ENCODE measurements at places on chromosomes 13 and 19.

- no peak for DNase-seq
Measured at GRCh38 chr19:50239921-50240590, 36.6 kb downstream of the MYH14 start.

DNA sequence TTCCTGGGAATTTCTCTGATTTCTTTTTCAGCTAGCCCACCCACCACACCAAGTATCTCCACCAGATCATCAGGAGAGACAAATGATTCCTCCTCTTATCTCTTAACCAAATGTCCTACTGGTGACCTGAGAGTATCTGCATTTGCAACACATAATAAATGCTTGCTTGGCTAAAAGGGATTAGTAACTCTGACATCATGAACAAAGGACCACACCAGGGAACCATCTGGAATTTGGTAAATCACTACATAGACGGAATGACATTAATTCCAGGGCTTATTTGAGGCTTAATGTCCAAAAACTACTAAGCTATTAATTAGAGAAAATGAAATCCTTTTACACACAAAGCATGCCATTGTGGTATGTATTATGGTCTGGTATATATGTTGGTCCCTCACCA is 139.0 kb downstream of the RAP2A start:
- no peak for DNase-seq

- DNase-seq, result no peak
Measured at GRCh38 chr13:97366172-97366688, 67.7 kb upstream of the RAP2A start.

GRCh38 chr19:45863840-45864628 is at the start of gene FOXA3:
Gene FOXA3 (plus strand): TSS chr19:45864326. CDS start chr19:45864457, 131 bp downstream.
- peak; percentile 85 for DNase-seq

- DNase-seq, result no peak
Measured at GRCh38 chr13:96772426-96772825, 221.8 kb downstream of the OXGR1 start.

Data from D721Med (cell line).